ENCODE measurements at places on chromosomes 3 and 15. TPM values are rescaled to one million over a fixed set of nuclear protein-coding genes. Genes with fewer than 3 reads are reported as not detected.

The SCAANT1 gene
- total RNA-seq, result not detected

GRCh38 chr3:39601241-39601640 lies 133.8 kb downstream of the MOBP start:
- no peaks in the 10 kb centered on the region for H3K27me3 ChIP-seq
- H3K36me3 ChIP-seq, result no peaks in the 10 kb centered on the region
- H3K27ac ChIP-seq, result no peak overlapping the region
- no peak overlapping the region for H3K4me3 ChIP-seq
- H3K4me1 ChIP-seq, result no peaks in the 10 kb centered on the region

DNA sequence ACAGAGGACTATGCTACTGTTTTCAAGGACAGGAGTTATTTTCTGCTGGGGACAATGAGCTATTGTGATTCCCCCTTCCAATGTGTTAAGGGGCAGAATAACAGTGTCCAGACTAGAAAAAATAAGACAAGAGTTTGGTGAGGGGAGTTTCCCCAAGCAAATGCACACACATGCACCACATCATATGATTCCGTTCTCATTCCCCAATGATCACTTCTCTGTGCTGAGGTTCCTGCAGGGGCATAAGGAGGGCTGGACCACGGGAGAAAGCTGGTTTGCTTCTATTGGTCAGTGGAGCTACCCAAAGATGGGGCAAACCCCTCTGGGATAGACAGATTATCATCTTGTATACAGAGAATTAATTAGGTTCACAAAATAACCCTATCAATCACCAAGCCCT lies 80.6 kb downstream of the RBPMS2 start:
- no peak overlapping the region for H3K4me3 ChIP-seq
- no peak overlapping the region for H3K27ac ChIP-seq
- H3K4me1 ChIP-seq, result peaks cover 20% of the 10 kb centered on the region
- H3K27me3 ChIP-seq, result no peaks in the 10 kb centered on the region
- peaks cover 26% of the 10 kb centered on the region for H3K36me3 ChIP-seq

The ROPN1 gene
- not detected for total RNA-seq

The SLC22A13 gene
- under 0.01 TPM for total RNA-seq

The AGBL1 gene
- total RNA-seq, result not detected

The IQCF5 gene
- total RNA-seq, result not detected

GRCh38 chr3:149717391-149718056 lies 34.8 kb downstream of the COMMD2 start:
- H3K36me3 ChIP-seq, result no peaks in the 10 kb centered on the region
- peak; percentile 82 for DNase-seq
- no peaks in the 10 kb centered on the region for H3K4me1 ChIP-seq

DNA sequence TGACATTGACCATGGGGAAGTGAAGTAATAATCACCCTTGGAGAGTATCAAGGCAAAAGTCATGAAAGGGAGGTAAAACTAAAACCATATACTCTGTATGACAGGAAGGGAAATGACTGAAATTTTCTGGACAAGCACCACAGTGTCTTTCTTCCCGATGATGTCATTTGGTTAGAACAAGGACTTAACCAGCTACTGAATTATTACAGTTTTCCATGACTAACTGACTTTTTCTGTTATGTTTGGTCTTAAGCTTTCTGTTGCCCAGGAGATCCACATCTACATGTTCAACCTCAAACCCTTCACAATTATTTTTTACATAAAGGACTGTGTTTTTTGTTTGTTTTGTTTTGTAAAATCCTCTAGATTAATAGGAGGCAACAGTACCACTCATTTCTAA lies 191.9 kb upstream of the IL12A start:
- no peaks in the 10 kb centered on the region for H3K36me3 ChIP-seq
- H3K4me3 ChIP-seq, result no peak overlapping the region
- no peaks in the 10 kb centered on the region for H3K27me3 ChIP-seq
- H3K4me1 ChIP-seq, result peaks cover 22% of the 10 kb centered on the region
- H3K27ac ChIP-seq, result no peak overlapping the region

GRCh38 chr3:38119821-38120692 lies 16.9 kb downstream of the ACAA1 start:
- H3K36me3 ChIP-seq, result peaks cover 24% of the 10 kb centered on the region
- H3K4me1 ChIP-seq, result no peaks in the 10 kb centered on the region
- no peak overlapping the region for H3K4me3 ChIP-seq
- H3K27me3 ChIP-seq, result peaks cover 6% of the 10 kb centered on the region
- no peak overlapping the region for H3K27ac ChIP-seq

The RSL24D1 gene
- 89.2 TPM for total RNA-seq

The STAC gene
- total RNA-seq, result 0.36 TPM

DNA sequence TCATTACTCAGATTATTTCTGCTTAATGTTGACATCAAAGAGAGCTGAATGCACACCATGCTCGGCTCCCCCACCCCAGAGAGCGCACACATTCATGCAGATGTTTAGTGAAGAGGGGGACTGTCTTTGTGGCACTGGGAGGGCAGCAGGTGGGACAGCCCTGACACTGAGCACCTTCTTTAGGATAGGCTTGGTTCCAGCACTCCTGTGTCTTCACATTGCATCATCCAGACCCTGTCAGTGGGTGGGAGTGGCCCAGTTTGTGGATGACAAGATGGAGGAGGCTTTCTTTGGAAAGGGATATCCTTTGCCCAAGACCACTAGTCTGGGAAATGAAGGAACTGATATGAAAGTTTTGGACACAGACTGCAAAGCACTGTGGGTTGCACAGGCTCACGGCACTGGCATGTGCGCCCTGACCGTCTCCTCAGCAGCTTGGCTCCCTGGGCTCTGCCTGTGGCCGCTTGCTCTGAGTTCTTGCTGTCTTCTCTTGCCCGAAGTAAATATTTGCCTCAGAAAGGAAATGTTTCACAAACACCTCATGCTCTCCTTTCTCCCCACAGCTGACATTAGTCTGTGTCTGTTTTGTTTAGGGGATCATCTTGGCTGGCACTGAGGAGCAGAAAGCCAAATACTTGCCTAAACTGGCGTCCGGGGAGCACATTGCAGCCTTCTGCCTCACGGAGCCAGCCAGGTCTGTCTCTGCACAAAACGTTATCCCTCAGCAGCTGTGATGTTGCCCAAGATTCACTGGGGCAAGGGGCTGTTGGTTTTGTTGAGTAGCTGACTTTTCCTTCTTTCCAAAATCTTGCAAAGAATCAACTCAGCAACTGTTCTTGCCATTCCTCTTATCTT lies 16.6 kb downstream of the ACAD9 start:
- no peak overlapping the region for H3K4me3 ChIP-seq
- H3K4me1 ChIP-seq, result no peaks in the 10 kb centered on the region
- no peaks in the 10 kb centered on the region for H3K27me3 ChIP-seq
- DNase-seq, result peak; percentile 8

DNA sequence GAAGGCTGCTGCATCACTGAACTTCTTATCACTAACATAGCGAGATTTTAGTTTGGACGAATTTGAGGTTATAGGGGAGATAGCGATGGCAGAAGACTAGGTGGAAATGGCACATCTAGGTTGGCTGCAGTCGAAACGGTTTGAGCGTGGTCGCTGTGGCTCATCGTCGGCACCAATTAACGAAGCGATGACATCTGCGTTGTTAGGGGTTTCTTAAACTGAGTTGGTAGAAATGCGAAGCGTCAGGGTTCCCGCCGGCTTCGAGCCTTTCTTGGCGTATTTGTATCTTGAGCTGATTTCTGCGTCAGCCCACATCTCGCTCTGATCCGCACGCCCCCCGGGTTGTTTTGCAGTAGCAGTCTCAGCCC lies 319 bp downstream of the LNP1 start:
- H3K4me1 ChIP-seq, result no peaks in the 10 kb centered on the region
- H3K27ac ChIP-seq, result peak overlapping the region; percentile 98
- DNase-seq, result peak; percentile 56

DNA sequence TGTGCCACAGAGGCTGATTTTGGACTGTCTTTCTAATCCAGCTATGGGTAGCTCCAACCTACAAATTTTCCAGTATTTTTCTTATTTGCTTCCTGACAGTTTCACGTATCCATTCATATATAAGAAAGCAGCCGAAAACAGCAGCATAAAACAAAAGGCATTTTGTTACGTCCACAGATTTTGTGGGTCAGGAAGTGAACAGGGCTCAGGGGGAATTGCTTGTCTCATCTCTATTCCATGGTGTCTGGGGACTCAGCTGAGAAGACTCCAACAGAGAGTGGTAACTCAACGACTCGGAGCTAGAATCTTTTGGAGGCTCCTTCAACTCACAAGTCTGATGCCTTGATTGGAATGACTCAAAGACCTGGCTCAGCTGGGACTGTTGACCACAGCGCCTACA lies 11.7 kb upstream of the SAMMSON start:
- DNase-seq, result no peak
- no peak overlapping the region for H3K27ac ChIP-seq
- H3K36me3 ChIP-seq, result no peaks in the 10 kb centered on the region

The PRR20G gene
- not detected for total RNA-seq

- H3K27ac ChIP-seq, result no peak overlapping the region
- DNase-seq, result no peak
- no peaks in the 10 kb centered on the region for H3K36me3 ChIP-seq
- H3K27me3 ChIP-seq, result peaks cover 1% of the 10 kb centered on the region
These were observed 59.4 kb downstream of the DAPK2 start for GRCh38 chr15:63986751-63987341.

DNA sequence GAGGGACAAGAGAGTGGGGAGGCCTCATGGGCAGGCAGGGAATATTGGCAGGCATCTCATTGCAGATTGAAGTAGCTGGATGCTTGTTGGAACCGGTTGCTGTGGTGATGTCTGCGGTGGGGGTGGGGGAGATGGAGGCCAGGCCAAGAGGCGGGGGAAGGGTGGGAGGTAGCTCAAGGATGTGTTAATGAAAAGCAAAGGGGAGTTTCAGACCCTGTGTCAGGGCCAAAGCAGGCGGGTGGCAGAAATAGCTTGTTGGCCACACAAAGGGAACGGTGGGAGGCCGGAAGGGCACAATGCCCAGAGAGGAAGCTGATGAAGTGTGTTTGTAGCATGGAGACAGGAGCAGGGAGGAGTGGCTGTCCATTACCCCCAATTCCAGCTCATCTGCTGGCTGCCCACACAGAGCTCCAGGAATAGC lies 28.0 kb downstream of the CCDC33 start:
- H3K36me3 ChIP-seq, result no peaks in the 10 kb centered on the region
- H3K4me1 ChIP-seq, result no peaks in the 10 kb centered on the region
- H3K27me3 ChIP-seq, result peaks cover 68% of the 10 kb centered on the region
- no peak overlapping the region for H3K27ac ChIP-seq
- no peak for DNase-seq
- H3K4me3 ChIP-seq, result no peak overlapping the region

GRCh38 chr3:113070681-113071113 lies 79.9 kb downstream of the GTPBP8 start:
- H3K4me1 ChIP-seq, result no peaks in the 10 kb centered on the region
- DNase-seq, result peak; percentile 55
- H3K4me3 ChIP-seq, result no peak overlapping the region
- no peaks in the 10 kb centered on the region for H3K27me3 ChIP-seq
- no peak overlapping the region for H3K27ac ChIP-seq
- H3K36me3 ChIP-seq, result no peaks in the 10 kb centered on the region

DNA sequence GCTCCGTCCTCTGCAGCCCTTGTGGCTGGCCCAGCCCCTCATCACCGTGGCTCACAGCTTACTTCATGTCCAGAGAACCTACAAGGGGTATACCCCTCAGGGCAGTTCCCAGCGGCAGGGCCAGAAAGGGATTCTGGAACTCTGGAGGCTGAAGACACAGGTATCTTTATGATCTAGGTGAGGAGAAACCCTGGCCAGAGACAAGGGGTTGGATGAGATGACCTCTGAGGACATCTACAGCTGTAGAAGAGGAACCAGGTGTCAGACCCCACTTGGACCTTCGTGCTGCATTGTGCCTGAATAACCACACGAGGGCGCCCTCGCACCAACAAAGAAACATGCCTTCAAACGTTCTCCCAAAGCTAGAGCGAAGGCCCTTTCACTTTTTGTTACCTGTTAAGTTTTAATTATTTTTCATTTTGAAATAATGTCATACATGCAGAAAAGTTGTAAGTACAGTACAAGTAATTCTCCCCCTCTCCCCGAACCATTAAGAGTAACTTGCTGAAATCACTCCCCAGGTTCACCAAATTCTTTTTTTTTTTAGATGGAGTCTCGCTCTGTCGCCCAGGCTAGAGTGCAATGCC lies 118.7 kb upstream of the SMAD3 start:
- peak; percentile 70 for DNase-seq

- H3K36me3 ChIP-seq, result no peaks in the 10 kb centered on the region
- no peaks in the 10 kb centered on the region for H3K27me3 ChIP-seq
- DNase-seq, result no peak
- peaks cover 7% of the 10 kb centered on the region for H3K4me1 ChIP-seq
- H3K27ac ChIP-seq, result no peak overlapping the region
These were observed 50.9 kb upstream of the SPTSSB start for GRCh38 chr3:161422171-161422700.

DNA sequence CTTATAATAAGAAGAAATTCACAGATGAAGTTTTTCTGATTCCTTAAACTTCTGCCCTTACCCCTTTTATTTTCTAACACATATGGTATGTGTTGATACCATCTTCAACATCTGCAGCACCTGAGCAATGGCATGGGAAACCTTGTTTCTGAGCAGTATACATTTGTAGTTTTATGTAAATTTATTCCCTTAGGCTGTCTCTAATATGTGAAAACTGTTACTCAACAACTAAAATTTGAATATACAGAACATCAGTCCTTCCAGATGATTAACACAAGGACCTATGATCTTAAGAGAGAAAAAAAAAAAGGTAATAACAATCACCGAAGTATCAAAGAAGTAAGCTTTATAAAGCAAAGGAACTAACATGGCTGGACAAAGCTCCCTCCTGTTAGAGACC lies 190.5 kb downstream of the TBC1D5 start:
- no peaks in the 10 kb centered on the region for H3K27me3 ChIP-seq
- H3K4me3 ChIP-seq, result no peak overlapping the region
- H3K4me1 ChIP-seq, result peaks cover 1% of the 10 kb centered on the region

The SYNPR gene
- not detected for total RNA-seq
